Progenitor cell of endocrine pancreas (in vitro differentiated cells): ENCODE measurements at places on chromosomes 16 and 17. TPM values are rescaled to one million over a fixed set of nuclear protein-coding genes. Genes with fewer than 3 reads are reported as not detected.

- H3K4me3 ChIP-seq: no peak overlapping the region
- H3K27me3 ChIP-seq: no peaks in the 10 kb centered on the region
- no peak for DNase-seq
- H3K36me3 ChIP-seq: no peaks in the 10 kb centered on the region
- H3K27ac ChIP-seq: no peak overlapping the region
Observed at GRCh38 chr16:26697807-26698206, 368.9 kb upstream of the C16orf82 start.

LRRC75A gene
- 8.5 and 9.7 TPM in 2 replicates for total RNA-seq

- peak overlapping the region; percentile 99 for H3K27ac ChIP-seq
- peak overlapping the region; percentile 86 for H3K4me3 ChIP-seq
- peaks cover 28% of the 10 kb centered on the region for H3K4me1 ChIP-seq
Observed at GRCh38 chr17:48047113-48047740, 932 bp upstream of the NFE2L1 start.

DNA sequence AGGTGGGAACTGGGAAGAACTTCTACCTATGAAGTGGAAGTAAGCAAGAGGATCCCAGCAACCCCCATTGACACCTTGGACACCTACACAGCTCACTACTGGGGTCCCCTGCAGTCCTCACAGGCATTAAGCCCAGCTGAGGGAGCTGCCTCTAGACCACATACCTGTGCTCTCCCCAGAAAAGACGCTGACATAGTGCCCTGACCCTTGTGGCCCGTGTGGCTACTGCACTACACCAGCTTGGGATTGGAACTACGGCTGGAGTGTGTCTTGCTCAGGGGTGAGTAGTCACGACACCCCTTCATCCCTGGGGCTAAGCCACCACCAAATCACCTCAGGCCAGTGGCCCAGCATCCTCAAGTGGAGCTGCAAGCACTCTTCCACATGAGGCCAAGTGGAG is 54.2 kb upstream of the NSRP1 start:
- no peak overlapping the region for H3K4me3 ChIP-seq
- H3K36me3 ChIP-seq: peaks cover 5% of the 10 kb centered on the region
- H3K4me1 ChIP-seq: no peaks in the 10 kb centered on the region
- no peak overlapping the region for H3K27ac ChIP-seq
- no peak for DNase-seq

ANKRD40CL gene
- not detected in 2 replicates for total RNA-seq

DNA sequence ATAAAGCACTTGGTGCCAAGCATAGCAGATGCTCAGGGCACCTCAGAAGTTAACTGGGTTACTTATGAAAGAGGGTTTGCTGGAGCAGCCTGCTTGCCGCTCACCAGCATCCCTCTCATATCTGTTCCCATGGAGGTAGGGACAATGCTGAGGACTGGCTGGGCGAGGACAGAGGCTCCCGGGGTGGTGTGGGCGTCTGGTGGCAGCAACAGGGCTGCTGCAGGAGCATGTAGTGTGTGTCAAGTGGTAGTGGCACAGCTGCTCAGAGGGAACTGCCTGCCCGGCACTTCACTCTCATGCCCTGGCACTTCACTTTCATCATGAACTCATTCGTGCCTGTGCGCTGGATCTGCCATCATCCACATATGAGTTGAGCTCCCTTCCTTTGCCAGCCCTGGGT is 26.9 kb upstream of the ZNHIT3 start:
- no peak overlapping the region for H3K27ac ChIP-seq
- H3K27me3 ChIP-seq: peaks cover 41% of the 10 kb centered on the region
- DNase-seq: no peak
- no peaks in the 10 kb centered on the region for H3K4me1 ChIP-seq

DNAAF8 gene
- total RNA-seq: 1.1 TPM in 2 replicates

KRTAP3-2 gene
- total RNA-seq: not detected in 2 replicates

GRB7 gene
- total RNA-seq: 28.8 and 29.9 TPM in 2 replicates

AMDHD2 gene
- 38.7 and 40.8 TPM in 2 replicates for total RNA-seq

DNA sequence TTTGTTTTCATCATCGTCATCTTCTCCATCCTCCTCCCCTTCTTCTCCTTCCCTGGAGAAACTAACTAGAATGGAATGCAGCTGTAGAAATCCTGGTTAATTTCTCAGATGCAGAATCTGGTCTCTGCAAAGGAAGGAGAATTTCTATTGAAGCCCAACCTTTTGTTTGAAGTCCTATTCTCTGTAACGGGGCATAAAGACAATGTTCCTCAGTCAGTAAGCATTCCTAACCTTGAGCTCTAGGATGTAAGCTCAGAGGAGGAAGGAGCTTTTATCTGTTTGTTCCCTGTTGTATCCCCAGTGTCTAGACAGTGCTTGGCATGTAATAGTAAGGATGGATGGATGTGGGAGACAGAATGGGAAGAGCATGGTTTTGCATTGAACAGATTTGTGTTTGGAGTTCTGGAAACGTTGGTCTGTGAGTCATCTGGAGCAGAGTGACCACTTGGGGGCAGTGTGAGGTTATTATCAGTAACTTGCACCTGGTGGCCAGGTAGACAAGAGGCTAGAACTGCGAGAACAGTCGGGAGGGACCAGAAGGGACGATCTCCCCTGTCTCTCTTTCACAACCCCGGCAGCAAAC is 363.7 kb downstream of the SNX29 start:
- DNase-seq: peak; percentile 31
- H3K27me3 ChIP-seq: peaks cover 4% of the 10 kb centered on the region
- no peak overlapping the region for H3K27ac ChIP-seq
- H3K4me3 ChIP-seq: no peak overlapping the region
- no peaks in the 10 kb centered on the region for H3K36me3 ChIP-seq

GRCh38 chr16:17845031-17845430 is 374.3 kb upstream of the XYLT1 start:
- H3K4me3 ChIP-seq: no peak overlapping the region
- H3K36me3 ChIP-seq: no peaks in the 10 kb centered on the region
- no peak overlapping the region for H3K27ac ChIP-seq
- peaks cover 8% of the 10 kb centered on the region for H3K27me3 ChIP-seq
- DNase-seq: no peak
- peaks cover 1% of the 10 kb centered on the region for H3K4me1 ChIP-seq

- no peak for DNase-seq
- H3K27me3 ChIP-seq: no peaks in the 10 kb centered on the region
- peaks cover 22% of the 10 kb centered on the region for H3K4me1 ChIP-seq
- peak overlapping the region; percentile 57 for H3K27ac ChIP-seq
Observed at GRCh38 chr17:2083613-2084035, 28.7 kb downstream of the HIC1 start.

GRCh38 chr16:25036561-25036960 is 21.4 kb upstream of the ARHGAP17 start:
- no peak overlapping the region for H3K4me3 ChIP-seq
- peaks cover 5% of the 10 kb centered on the region for H3K27me3 ChIP-seq
- no peaks in the 10 kb centered on the region for H3K36me3 ChIP-seq
- H3K4me1 ChIP-seq: peaks cover 7% of the 10 kb centered on the region

GRCh38 chr17:49506282-49506681 is 11.2 kb downstream of the NGFR start:
- H3K27ac ChIP-seq: no peak overlapping the region
- no peak for DNase-seq
- H3K4me3 ChIP-seq: no peak overlapping the region
- H3K27me3 ChIP-seq: peaks cover 45% of the 10 kb centered on the region
- H3K36me3 ChIP-seq: no peaks in the 10 kb centered on the region
- H3K4me1 ChIP-seq: peaks cover 9% of the 10 kb centered on the region

DNA sequence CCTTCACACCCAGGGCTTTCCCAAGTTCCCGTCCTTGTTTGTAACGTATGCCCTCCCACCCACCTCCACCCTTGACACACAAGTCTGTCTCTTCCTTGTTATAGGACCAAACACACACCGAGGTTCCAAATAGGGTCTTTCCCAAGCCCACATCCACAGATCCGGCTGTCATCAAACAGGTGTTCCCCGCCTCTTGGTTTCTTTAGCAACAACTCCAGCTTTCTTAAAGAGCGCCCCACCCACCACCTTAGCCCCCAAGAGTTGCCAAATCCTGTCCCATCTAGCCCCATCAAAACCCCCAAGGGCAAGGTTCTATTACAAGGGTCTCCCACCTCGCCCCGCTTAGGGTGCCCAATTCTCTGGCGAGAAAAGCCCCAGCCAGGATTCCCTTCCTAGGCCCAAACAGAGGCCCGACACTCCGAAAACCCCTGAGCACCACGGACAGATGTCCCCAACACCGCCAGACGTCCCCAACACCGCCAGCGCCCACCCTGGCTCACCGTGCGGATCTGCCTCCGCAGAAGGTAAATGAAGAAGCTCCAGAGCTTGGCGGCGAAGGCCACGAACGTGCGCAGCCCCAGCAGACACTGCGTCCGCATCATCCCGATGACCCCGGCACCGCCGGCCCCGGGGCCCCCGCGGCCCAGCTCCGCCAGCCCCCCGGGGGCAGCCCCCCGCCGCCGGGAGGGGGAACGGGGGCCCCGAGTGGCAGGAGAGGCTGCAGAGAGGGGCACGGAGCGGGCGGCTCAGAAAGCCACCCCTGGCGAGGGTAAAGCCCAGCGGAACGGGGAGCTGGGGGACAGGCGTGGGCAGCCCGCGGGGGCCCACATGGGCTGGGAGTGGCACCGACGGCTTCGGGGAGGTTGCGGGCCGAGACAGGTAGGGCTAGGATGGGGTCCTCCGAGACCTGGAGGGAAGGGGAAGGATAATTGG is 573 bp downstream of the CTDNEP1 start:
- peak overlapping the region; percentile 97 for H3K4me3 ChIP-seq
- DNase-seq: no peak
- H3K36me3 ChIP-seq: peaks cover 11% of the 10 kb centered on the region
- peaks cover 25% of the 10 kb centered on the region for H3K4me1 ChIP-seq
- peak overlapping the region; percentile 95 for H3K27ac ChIP-seq
- H3K27me3 ChIP-seq: no peaks in the 10 kb centered on the region

HSF4 gene
- total RNA-seq: 2.2 and 6.8 TPM in 2 replicates

GNGT2 gene
- total RNA-seq: not detected in 2 replicates

SOCS7 gene
- total RNA-seq: 31.3 and 31.6 TPM in 2 replicates

TNP2 gene
- total RNA-seq: not detected in 2 replicates

CCL2 gene
- not detected in 2 replicates for total RNA-seq

GRCh38 chr17:49230636-49231562 is at the start of gene PHOSPHO1:
PHOSPHO1 (minus strand) TSS chr17:49230787; CDS start chr17:49226691, 4,096 bp downstream.
- no peaks in the 10 kb centered on the region for H3K36me3 ChIP-seq
- DNase-seq: peak; percentile 79
- H3K27me3 ChIP-seq: peaks cover 56% of the 10 kb centered on the region
- no peak within 1 kb of the TSS for H3K27ac ChIP-seq

PRSS8 gene
- 107 and 111 TPM in 2 replicates for total RNA-seq

GRCh38 chr17:64418506-64419339 is 28.1 kb upstream of the PECAM1 start:
- H3K4me1 ChIP-seq: no peaks in the 10 kb centered on the region
- no peaks in the 10 kb centered on the region for H3K27me3 ChIP-seq
- no peak overlapping the region for H3K4me3 ChIP-seq
- H3K27ac ChIP-seq: no peak overlapping the region

SLC6A2 gene
- not detected in 2 replicates for total RNA-seq

KRT23 gene
- 2.1 and 3.8 TPM in 2 replicates for total RNA-seq

GRCh38 chr17:38750044-38750311 is 1.8 kb upstream of the PCGF2 start:
- peak overlapping the region; percentile 92 for H3K27ac ChIP-seq
- no peak for DNase-seq
- H3K36me3 ChIP-seq: peaks cover 3% of the 10 kb centered on the region
- no peaks in the 10 kb centered on the region for H3K27me3 ChIP-seq
- peak overlapping the region; percentile 91 for H3K4me3 ChIP-seq

DNA sequence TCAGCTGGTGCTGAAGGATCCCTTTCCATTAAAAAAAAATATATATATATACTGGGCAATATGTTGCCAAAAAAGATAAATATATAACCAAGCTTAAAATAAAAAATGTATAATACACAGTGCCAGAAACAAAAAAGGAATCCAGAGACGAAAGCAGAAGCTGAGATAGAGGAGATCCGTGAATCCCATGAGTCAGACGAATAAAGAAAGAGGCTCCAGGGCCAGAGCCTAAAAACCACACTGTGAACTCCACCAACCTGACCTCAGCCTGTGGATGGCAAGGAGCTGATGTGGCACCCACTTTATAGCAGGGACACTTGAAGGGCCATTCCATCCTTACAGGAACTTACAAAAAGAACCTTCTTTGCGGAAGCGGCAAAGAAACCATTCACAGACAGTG is 34.8 kb downstream of the PITPNM3 start:
- no peak overlapping the region for H3K27ac ChIP-seq
- peaks cover 1% of the 10 kb centered on the region for H3K36me3 ChIP-seq
- H3K4me1 ChIP-seq: no peaks in the 10 kb centered on the region
- no peak overlapping the region for H3K4me3 ChIP-seq
- H3K27me3 ChIP-seq: no peaks in the 10 kb centered on the region

CHAD gene
- not detected in 2 replicates for total RNA-seq

ACBD4 gene
- 14.1 and 15.7 TPM in 2 replicates for total RNA-seq

- H3K27me3 ChIP-seq: peaks cover 23% of the 10 kb centered on the region
- no peaks in the 10 kb centered on the region for H3K4me1 ChIP-seq
- DNase-seq: no peak
- H3K4me3 ChIP-seq: no peak overlapping the region
Observed at GRCh38 chr16:66014221-66014620, 352.3 kb upstream of the CDH5 start.

- no peaks in the 10 kb centered on the region for H3K4me1 ChIP-seq
- H3K27ac ChIP-seq: no peak overlapping the region
- no peaks in the 10 kb centered on the region for H3K36me3 ChIP-seq
- no peak for DNase-seq
- H3K27me3 ChIP-seq: peaks cover 8% of the 10 kb centered on the region
- no peak overlapping the region for H3K4me3 ChIP-seq
Observed at GRCh38 chr16:57341441-57342303, 16.9 kb upstream of the CCL22 start.

- H3K27ac ChIP-seq: no peak overlapping the region
- no peak for DNase-seq
- H3K4me3 ChIP-seq: no peak overlapping the region
- peaks cover 15% of the 10 kb centered on the region for H3K4me1 ChIP-seq
Observed at GRCh38 chr16:54460263-54460860, 173.8 kb upstream of the IRX3 start.

ZNF624 gene
- 9.0 and 11.2 TPM in 2 replicates for total RNA-seq

GALR2 gene
- 1.0 and 1.1 TPM in 2 replicates for total RNA-seq

TP53TG3F gene
- not detected in 2 replicates for total RNA-seq

DNA sequence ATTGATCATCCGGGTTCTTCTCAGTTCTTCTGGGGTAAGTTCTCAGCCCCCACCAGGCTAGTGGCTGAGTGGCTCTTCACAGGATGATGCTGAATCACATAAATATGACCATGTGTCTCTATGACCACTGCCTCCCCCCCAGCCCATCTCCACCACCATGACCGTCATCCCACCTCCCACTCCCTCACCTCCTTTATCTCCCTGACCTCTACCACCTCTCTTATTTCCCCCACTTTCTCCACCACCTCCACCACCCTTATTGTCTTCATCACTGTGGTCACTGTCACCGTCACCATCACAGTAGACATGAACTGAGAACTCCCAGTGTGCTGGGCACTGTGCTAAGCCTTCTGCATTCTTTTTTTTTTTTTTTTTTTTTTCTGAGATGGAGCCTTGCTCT is 32.5 kb downstream of the RGS9 start:
- H3K4me3 ChIP-seq: no peak overlapping the region
- no peak overlapping the region for H3K27ac ChIP-seq
- H3K27me3 ChIP-seq: no peaks in the 10 kb centered on the region
- no peaks in the 10 kb centered on the region for H3K4me1 ChIP-seq
- no peak for DNase-seq
